ENCODE measurements at places on chromosomes 2 and 18. TPM values are rescaled to one million over a fixed set of nuclear protein-coding genes. Genes with fewer than 3 reads are reported as not detected.

Gene C1QL2
- total RNA-seq = not detected

Gene SCN7A
- 0.07 TPM for total RNA-seq

Gene KIAA2012
- not detected for total RNA-seq

Gene MC2R
- total RNA-seq = not detected

Gene SP5
- 1.8 TPM for total RNA-seq

Gene FOXD4L1
- 0.20 TPM for total RNA-seq

Gene IL1B
- not detected for total RNA-seq

Gene RIT2
- not detected for total RNA-seq

Gene IL36A
- not detected for total RNA-seq

Gene C2orf78
- 0.22 TPM for total RNA-seq

Gene OTOS
- total RNA-seq = not detected

Gene ZNF521
- 2.3 TPM for total RNA-seq

Gene NEURL3
- total RNA-seq = not detected

Gene LAPTM4A
- 45.1 TPM for total RNA-seq

Gene NETO1
- not detected for total RNA-seq

Gene GRHL1
- 5.5 TPM for total RNA-seq

Gene PLA2R1
- total RNA-seq = not detected

Data from K562 (cell line).